ENCODE measurements at places on chromosomes 7 and 10. TPM values are rescaled to one million over a fixed set of nuclear protein-coding genes. Genes with fewer than 3 reads are reported as not detected.
A peak's percentile ranks its signal among the peaks of the same experiment; 100 is the strongest.

GRCh38 chr10:28592953-28593352, 60.0 kb downstream of the WAC start:
- no peak for DNase-seq

AKR1D1 gene
- total RNA-seq = not detected

GRCh38 chr10:83991986-83992753, 147.1 kb upstream of the GHITM start:
- DNase-seq = peak; percentile 7

- no peak for DNase-seq
Observed at GRCh38 chr7:155362380-155363145, 64.9 kb downstream of the INSIG1 start.

All from activated naive CD8-positive, alpha-beta T cell treated with anti-CD3 and anti-CD28 coated beads for 36 hours (primary cell).